HFF-Myc (cell line): ENCODE measurements at places on chromosomes 5 and 9.

- DNase-seq: peak; percentile 85
Measured at GRCh38 chr5:33690374-33691135, 201.2 kb downstream of the ADAMTS12 start.

DNA sequence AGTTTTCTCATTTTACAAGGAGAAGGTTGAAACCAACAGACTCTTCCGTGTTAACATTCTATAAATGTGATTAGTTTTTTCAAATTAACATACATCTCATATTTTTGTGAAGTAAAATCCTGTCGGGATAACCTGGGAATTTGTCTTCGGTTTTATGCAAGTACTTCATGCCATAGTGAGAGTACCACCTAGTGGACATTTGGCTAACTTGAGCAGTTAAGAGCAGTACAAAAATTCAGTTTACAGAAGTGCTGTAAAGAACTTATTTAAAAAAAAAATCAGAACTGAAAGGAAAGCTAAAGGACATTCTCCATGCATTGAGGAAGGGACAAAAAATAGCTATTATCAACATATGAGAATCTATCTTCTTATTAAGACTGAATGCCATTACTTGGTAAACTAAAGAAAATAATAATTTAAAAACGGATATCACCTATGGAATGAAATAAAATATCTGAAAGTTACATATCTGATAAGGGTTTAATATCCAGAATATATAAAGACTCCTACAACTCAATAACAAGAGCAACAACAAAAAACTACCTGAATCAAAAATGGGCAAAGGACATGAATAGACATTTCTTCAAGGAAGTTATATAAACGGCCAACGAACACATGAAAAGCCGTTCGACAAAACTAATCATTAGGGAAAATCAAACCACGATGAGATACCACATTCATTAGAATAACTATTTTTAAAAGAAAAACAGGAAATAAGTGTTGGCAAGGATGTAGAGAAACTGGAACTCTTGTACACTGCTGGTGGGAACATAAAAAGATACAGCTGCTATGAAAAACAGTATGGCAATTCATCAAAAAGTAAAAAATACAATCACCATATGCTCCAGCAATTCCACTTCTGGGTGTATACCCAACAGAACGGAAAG lies 117.0 kb upstream of the GNA14 start:
- no peak for DNase-seq

GRCh38 chr5:65451436-65451835 lies 30.3 kb downstream of the ADAMTS6 start:
- DNase-seq: no peak

- no peak for DNase-seq
Measured at GRCh38 chr5:72007336-72008111, 99.8 kb upstream of the MAP1B start.

DNA sequence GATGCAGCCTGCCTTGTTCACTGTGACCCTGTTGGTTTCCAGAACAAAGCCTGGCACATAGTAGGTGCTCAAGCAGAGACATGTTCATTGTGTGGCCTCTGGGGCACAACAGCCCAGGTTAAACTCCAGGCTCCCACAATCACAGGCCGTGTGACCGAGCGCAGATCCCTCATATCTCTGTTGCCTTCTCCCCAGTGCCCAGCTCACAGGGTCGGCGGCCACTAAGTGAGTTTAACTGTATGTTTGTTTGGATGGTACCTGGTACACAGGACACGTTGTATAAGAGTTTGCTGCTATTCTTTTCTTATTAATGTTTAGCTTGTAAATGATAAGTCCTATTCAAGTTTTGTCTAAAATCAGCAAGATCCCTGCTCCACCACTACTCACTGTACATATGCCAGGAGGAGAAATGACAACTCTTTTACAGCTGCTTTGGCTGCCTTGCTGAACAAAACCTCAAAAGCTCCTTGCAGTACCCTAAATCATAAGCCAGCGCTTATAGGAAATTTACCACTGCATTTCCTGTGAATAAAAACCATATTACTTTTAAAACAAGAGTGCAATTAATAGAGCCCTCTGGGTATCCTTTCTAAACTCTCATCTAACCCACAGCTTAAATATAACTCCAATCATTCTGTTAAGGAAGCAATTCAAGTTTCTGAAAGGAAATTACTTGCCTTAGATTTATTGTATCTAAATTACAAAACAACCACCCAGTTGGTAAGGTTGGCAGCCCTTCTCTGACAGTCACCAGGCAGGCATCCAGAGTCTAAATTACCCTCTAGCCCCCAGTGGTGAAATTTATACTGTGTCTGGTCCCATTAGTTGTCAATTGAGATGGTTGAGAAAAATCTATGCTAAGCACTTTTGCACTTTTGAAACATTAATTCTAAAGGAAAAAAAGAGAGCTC lies 379.4 kb downstream of the SEMA5A start:
- DNase-seq: no peak

GRCh38 chr9:130138171-130138653 lies 34.0 kb upstream of the NCS1 start:
- DNase-seq: peak; percentile 75

DNA sequence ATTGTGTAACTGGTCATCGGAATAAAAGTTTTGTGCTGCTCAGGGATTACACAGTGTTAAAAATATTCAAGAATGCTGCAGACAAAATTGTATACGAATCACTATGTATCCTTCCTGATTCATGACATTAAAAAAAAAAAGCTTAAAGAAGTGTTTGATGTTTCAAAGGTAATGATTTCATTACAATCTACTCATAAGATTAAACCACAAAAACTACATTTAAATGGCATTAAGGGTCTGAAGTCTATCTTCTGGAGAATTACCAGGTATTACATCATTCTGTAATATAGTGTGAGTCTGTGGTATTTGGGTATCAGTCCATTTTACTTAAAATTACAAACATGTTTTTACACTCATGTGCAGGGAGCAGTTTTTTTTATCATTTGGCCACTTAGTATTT lies 324.4 kb downstream of the NDUFS4 start:
- no peak for DNase-seq

- DNase-seq: no peak
Measured at GRCh38 chr9:128099231-128099931, 28.1 kb downstream of the PTGES2 start.
